Epithelial cell of prostate (primary cell): ENCODE measurements at places on chromosomes 12 and 14.

GRCh38 chr14:61662437-61663311 lies 32.6 kb upstream of the HIF1A start:
- DNase-seq = no peak

DNA sequence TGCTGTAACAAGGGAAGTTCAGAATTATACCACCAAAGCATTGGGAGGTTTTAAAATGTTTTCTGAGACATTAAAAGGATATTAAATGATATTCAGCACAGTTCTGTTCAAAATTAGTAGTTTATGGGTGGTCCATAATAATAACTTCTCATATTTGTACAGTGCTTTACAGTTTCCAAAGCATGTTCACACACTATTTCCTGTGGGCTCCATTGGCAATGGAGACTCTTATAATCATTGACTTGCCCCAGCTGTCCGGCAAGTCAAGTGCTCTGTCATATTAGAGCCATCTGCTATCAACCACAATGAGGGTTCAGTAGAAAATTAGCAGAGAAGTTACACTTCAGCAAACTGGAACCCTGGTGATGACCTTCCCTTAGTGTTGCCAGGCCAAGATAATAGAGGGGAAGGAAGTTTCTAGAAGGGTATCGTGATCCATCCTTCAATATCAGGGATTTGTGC lies 526.6 kb upstream of the CCDC196 start:
- DNase-seq = no peak

- DNase-seq = no peak
Measured at GRCh38 chr14:73634011-73634833, 10.6 kb upstream of the DNAL1 start.

- no peak for DNase-seq
Measured at GRCh38 chr14:33030386-33030785, 91.7 kb downstream of the NPAS3 start.

- no peak for DNase-seq
Measured at GRCh38 chr14:32200368-32201192, 1.3 kb upstream of the RNU6-7 start.

GRCh38 chr12:45168976-45169375 lies 46.9 kb upstream of the ANO6 start:
- DNase-seq = no peak

DNA sequence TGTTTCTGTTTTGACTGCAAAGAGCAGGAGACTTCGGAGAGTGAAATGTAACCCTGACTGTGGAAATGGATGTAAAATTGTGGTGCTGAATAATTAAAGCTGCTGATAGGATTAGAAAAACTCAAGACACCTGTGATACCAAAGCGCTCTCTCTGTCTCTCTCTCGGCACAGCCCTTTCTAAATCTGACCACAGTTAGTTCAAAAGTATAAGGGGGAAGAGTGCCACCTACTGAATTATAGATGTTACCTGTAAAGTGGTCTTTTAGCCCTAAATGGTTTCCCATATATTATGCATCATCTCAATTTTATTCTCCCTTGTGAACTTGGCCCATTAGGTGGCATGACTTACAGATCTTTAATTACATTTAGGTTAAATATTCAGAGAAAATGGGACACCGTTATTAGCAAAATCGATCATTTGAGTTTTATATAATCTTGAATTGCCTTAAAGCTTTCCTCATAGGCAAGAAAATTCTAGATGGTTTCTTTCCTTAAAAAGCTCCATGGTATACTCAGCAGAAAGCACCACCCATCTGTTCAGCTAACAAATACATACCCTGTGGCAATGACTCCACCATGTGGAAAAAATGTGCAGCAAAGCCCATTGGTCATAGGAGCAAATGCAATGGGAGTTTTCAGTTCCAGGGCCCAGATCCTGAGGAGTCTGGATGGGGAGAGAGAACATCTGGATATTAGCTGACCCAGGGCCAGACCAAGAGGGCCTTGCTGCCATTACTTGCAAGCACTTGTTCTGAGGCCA lies 18.1 kb downstream of the RFC5 start:
- no peak for DNase-seq

GRCh38 chr12:120489018-120489417 lies 6.9 kb upstream of the DYNLL1 start:
- no peak for DNase-seq

DNA sequence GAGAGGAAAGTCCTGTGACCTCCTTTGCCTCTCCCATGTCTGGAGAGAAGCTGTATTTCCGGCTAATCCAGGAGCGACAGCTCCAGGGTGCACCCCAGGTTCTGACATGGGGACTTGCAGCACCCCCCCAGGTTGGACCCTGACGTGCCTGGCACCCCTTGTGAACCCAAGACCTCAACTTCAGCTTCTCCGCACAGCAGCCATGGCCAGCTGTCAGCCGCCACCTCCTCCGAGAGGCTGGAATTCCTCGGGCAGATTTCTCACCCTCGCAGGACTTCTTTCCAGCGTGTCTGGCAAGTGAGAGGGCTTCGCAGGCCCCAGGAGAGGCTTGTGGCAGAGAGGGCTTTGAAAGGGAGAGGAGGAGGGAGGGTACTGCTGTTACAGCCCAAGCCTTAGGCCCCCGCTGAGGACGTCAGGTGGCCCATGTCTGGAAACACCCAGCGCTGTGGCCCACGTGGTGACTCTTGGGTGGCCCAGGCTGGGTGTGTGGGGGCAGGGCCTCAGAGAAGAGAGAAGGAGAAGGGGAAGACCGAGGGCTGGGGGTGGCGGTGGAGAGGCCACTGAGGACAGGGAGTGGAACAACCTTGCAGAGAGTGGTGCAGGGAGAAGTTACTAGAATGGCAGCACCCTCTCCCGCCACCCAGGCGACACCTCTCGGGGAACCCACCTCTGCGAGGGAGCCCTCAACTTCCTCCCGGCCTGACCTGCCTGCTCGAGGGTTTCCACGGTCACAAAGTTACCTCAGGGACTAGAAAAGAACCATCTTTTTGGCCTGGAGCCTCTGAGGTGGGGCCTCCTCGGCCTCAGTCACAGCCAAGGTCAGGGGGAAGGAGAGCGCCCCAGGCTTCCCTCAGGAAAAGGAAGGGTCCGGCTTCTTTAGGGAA lies 11.7 kb upstream of the RPS6KL1 start:
- DNase-seq = no peak

GRCh38 chr12:132067182-132067581 lies 76.9 kb downstream of the DDX51 start:
- no peak for DNase-seq

DNA sequence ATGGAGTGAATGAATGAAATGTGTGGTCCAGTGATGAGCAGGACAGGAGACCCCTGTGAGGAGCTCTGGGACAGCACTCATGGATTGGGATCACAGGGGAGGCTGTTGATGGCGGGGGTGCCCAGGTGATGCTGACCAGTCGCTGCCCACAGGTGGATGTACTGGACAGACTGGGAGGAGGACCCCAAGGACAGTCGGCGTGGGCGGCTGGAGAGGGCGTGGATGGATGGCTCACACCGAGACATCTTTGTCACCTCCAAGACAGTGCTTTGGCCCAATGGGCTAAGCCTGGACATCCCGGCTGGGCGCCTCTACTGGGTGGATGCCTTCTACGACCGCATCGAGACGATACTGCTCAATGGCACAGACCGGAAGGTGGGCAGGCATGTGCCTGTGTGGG lies 13.3 kb upstream of the LRP1-AS start:
- no peak for DNase-seq

- no peak for DNase-seq
Measured at GRCh38 chr12:75974323-75975187, 57.0 kb downstream of the PHLDA1 start.

- no peak for DNase-seq
Measured at GRCh38 chr14:35506927-35507326, 27.0 kb upstream of the INSM2 start.
